ENCODE measurements at places on chromosomes 5 and 9.

DNA sequence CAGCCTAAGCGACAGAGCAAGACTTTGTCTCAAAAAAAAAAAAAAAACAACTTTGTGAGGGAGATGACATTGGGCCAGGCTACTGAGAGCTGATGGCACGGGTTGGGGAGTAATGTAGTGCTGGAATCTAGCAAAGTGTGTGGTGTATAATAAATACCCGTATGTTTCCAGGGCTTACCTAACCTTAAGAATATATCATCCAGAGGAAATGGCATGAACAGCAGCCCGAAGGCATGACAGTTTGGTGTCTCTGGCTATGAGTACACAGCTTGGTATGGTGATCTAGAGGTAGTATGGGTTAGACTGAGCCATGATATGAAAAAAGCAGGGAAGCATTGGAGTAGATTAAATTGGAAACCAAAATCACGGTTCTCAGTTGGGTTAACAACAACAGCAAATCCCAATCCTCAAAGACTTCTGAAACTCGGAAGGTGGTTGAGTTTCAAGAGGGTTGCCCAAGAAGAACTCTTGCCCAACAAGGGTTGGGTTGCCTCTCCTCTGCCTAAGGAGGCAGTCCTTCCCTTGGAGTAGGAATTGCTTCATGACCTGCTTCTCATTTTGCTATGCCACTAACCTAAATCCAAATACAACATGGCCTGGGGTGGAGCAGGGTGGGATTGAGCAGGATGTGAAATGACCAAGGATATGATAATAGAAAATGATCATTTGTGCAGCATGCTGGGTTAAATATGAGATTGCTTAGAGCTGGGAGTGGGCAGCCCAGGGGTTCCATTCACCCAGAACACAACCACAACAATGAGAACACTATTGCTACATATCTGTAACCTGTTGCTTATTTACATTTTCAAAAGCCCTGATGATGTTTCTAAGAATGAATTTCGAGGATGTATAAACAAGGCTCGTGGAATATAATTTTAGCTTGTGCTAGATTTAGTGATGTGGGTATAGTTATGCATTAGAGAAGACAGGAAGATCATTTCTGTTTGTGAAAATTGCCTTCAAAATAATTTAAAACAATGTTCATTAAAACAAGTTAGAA, 64.6 kb upstream of the ZFR start:
- no peak for DNase-seq

GRCh38 chr9:123687246-123687751, 242.6 kb downstream of the DENND1A start:
- DNase-seq: peak; percentile 85

- DNase-seq: no peak
Measured at GRCh38 chr9:37034938-37035647, 1.0 kb upstream of the PAX5 start.

DNA sequence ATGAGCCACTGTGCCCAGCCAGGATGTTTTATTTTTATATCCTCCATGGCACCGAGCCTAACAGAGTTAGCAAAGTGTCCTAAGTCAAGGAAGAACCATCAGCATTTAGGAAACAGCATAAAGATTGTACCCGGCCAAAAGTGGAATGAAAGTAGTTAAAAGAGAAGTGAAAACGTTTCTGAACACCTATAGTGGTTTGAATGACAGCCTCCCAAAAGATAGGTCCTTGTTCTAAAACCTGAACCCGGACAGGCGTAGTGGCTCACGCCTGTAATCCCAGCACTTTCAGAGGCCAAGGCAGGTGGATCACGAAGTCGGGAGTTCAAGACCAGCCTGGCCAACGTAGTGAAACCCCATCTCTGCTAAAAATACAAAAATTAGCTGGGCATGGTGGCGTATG, 37.4 kb downstream of the ZFAND5 start:
- peak; percentile 50 for DNase-seq

DNA sequence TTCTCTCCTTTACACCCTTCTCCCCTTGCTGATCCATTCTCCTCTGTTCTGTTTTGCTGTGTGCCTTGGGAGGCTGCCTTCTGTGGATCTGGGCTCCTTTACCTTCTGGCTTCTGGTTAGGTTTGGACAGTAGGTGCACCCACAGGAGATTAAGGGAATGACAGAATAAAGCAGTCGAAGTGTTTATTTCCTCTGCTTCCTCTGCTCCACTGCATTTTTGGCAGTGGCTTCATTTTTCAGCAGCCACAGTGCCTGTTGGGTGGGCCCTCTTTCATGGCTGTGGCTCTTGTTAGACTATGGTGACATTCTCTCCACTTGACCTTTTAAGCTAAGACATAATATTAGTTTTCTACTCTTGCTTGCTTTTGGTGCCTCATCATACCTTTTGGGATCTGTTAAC, 144.1 kb downstream of the CCDC171 start:
- no peak for DNase-seq

DNA sequence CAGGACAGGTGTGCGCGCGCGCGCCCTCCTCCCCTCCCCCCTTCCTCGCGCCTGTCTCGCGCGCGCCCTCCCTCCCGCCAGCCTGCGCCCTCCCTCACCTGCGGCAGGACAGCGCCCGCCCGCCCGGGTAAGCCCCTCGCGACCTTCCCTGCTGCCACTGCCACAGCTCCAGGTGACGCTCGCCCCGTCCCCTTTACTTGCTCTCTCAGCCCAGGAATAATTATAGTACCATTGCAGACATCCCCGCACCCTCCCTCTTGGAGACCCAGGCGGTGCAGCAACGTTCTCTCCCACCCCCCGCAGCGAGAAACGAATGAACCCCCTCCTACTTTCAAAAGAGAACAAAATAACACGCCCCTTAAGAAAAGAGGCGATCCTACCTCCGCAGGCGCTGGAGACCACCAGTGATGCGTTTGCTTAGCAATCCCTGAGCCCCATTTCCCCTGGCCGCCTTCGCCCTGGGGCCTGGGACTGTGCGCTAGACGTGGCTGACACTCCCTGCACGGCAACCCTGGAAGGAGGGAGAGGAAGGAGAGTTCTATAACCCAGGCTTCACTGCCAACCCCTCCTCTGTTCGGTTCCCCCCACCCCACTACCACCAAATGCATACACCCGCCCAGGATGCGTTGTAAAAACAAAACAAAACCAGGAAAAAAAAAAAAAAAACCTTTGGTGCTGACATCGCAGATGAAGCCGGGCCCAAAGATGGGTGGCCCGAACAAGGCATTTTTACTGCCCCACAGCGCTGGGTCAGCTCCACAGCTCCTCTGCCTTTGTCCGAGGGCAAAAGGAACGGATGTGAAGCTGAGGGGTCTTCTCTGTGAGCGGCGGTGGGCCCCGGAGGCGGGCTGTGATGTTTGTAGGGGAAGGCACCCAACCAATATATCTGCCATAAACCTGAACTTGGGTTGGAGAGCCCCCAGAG, 5.6 kb upstream of the PURA start:
- peak; percentile 29 for DNase-seq

DNA sequence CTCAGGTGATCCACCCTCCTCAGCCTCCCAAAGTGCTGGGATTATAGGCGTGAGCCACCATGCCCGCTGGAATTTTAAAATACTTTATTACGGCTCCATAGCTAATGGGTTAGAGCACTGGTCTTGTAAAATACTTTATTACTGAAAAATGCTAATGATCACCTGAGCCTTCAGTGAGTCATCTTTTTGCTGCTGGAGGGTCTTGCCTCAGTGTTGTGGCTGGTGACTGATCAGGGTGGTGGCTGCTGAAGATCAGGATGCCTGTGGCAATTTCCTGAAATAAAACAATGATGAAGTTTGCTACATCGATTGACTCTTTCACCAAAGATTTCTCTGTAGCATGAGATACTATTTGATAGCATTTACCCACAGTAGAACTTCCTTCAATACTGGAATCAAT, 26.0 kb upstream of the GNE start:
- DNase-seq: no peak

GRCh38 chr5:168822248-168822744, 243.1 kb upstream of the PANK3 start:
- no peak for DNase-seq

GRCh38 chr5:27769748-27770402, 731.5 kb upstream of the CDH9 start:
- DNase-seq: no peak

GRCh38 chr5:2158109-2158508, 275.4 kb upstream of the IRX4 start:
- DNase-seq: no peak

DNA sequence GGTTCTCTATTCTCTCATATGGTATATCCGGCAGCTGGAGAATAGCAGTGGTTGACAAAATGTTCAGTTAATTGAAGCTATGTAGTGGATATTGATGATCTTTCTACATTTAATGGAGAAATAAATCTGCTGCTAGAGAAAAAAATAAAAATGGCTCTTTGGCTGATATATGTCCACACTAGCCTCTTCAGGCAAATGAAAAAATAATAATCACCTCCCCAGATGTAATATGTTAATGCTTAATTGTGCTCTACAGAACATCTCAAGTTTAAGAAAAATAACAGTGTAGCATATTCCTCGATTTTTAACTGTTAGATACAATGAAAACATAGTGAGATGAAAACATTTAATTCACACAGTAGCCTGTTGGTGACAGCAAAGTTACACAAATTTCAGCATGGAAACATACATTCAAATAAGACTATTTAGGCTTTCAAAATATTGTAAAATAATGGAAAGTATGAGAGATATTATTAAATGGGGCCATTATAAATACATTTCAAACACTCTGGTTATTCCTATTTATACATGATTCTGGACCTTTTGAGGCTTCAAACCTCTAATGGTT, 543.0 kb downstream of the MAT2B start:
- DNase-seq: no peak

GRCh38 chr5:146290318-146290717, 48.3 kb upstream of the POU4F3 start:
- no peak for DNase-seq

DNA sequence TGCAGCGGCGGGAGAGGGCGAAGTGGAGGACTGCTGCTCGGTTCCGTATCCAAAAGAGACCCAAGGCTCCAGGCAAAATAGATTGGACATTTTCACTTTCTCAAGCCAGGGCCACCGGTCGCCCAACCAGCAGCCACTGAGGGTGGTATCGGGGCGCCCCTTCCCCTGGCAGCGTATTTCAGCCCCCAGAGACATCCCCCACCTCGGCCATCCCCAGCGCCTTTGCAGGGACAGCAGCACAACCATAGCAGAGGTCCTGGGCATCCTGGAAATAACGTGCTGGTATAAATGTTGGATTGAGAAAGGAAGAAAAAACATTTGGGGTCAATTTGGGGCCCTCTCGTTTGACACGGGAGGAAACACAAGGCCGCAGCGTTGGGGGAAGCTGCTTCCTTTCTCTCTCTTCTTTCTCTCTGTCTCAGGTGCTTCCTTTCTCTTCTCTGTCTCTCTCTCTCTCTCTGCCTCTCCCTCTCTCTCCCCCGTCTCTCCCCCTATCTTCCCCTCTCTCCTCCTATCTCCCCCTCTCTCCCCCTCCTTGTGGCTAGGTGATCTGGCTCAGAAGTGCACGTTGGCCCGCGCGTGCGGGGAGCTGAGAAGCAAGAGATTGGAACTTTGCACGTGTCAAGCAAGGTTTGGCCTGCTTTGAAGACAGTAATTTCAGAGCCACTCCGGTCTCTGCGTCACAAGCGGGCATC, 624 bp upstream of the RETREG1 start:
- no peak for DNase-seq

GRCh38 chr5:95940758-95941682, 20.6 kb downstream of the ELL2 start:
- no peak for DNase-seq

- no peak for DNase-seq
Measured at GRCh38 chr5:147377682-147378081, 132.2 kb downstream of the DPYSL3 start.

GRCh38 chr5:26432386-26432785, 606.0 kb downstream of the CDH9 start:
- DNase-seq: no peak

GRCh38 chr5:43146958-43147357, 26.2 kb downstream of the ZNF131 start:
- no peak for DNase-seq

- no peak for DNase-seq
Measured at GRCh38 chr9:72299017-72299603, 65.9 kb downstream of the ZFAND5 start.

- peak; percentile 24 for DNase-seq
Measured at GRCh38 chr9:27276193-27277030, 20.5 kb downstream of the EQTN start.

All from MM.1S (cell line).